ENCODE measurements at places on chromosomes 11 and 22.
A peak's percentile ranks its signal among the peaks of the same experiment; 100 is the strongest.

DNA sequence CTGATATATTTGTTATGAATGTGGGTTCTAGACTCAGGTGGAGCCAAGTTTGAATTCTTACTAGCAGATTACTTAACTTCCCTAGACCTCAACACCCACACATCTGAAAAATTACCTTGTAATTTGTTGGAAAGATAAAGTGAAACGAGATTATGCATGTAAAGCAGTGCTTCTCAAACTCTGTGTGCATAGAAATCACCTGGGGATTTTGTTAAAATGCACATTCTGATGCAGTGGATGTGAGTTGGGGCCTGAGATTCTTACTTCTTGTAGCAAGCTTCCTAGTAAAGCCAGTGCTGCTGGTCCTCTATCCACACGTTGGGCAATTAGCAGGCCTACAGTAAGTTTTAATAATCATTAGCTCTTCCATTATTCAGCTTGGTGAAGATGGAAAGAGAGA lies 15.1 kb upstream of the CEP295 start:
- DNase-seq, result no peak

- DNase-seq, result no peak
These were observed 702.6 kb downstream of the KCNA4 start for GRCh38 chr11:29314211-29314610.

GRCh38 chr11:17209939-17210245 lies 2.1 kb upstream of the PIK3C2A start:
- no peak for DNase-seq

DNA sequence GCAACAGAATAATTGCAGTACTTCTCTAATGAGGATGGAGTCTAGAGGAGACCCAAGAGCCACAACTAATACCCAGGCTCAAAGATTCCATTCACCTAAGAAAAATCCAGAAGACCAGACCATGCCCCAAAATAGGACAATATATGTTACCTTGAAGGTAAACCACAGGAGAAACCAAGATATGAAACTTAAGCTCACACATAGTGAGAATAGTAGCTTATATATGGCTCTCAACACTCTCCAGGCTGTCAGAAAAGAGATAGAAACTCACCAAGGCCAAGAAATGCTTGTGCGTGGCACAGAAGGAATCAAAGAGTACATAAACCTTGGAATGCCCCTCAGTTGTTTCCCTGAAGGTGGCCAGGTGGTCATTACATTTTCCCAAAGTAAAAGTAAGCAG lies 9.1 kb downstream of the FAM111A start:
- no peak for DNase-seq

DNA sequence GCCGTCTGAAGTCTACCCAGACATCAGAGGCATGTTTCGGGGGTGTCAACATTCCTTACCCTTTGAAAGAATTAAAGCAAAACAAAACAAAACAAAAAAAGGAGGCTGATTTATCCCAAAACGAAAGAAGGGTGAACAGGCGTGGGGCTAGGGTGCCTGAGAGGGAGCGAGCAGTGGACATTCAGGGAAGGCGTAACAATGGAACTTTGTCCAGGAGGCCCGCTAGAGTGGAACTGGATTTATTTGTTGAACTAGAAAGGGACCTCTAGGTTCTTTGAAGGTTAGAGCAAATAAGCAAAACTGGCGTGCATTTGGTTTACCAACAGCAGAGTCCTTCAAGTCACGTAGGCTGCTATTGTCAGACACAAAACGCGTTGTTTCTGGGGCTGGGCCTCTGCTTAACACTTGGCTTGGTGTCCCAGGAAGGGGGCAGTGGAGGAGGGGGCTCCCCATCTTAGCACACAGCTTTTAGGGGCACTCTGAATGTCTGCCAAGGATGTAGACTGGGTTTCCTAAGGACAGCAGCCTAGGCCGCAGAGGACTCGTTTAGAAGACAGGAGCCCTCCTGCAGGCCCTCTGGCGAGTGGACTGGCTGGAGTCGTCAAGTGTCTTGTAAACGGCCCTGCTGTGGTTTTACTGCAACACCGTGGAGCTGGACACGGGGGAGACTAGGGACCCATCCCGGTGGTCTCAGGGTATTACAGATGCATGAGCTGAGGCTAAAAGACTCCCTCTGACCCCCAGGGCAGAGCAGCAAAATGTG lies 203.7 kb upstream of the SORL1-AS1 start:
- no peak for DNase-seq

GRCh38 chr11:118144301-118145268 lies 8.0 kb downstream of the SCN4B start:
- no peak for DNase-seq

DNA sequence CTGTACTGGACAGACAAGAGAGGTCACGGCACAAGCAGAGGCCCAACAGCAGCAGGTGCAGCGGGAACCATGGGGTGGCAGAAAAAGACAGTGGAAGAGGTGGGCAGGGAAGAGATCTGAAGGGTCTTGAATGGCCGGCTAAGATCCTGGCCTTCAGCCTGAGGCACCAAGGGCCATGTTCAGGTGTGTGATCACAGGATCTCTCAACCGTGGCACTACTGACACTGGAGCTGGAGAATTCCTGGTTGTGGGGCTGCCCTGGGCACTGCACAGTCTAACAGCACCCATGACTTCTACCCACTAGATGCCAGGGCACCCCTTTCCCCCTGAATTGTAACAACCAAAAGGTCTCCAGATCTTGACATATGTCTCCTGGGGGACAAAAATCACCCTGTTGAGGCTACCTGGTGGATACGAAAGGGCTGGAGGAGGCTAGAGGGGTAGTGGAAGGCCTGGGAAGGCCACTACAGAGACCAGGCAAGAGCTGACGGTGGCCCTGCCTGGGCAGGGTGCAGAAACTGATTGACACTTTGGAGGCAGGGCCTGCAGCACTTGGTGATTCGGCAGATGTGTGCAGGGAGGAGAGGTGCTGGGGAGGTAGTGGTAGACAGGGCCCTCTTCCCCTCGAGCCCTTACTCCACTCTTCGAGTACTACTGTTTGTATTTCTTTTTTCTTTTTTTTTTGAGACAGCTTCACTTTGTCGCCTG lies 8.3 kb downstream of the CSNK1E start:
- DNase-seq, result no peak

DNA sequence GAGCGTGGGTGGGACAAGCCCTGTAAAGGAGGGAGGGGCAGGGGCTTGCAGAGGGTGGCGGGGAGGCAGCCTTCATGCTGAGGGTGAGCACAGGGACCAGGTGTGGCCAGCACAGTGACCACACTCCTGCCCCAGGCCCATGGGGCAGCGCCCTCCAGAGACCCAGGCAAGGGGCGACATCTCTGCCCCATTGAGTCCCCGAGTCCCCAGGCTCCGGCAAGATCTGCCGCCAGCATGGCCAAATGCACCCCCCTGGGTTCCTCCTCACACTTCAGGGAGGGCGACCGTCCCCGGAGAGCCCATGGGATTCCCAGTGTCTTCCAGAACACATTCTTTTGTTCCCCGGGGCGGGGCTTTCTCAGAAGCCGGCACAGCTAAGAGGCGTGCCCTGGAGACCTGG lies 362.5 kb downstream of the TBC1D22A start:
- no peak for DNase-seq

DNA sequence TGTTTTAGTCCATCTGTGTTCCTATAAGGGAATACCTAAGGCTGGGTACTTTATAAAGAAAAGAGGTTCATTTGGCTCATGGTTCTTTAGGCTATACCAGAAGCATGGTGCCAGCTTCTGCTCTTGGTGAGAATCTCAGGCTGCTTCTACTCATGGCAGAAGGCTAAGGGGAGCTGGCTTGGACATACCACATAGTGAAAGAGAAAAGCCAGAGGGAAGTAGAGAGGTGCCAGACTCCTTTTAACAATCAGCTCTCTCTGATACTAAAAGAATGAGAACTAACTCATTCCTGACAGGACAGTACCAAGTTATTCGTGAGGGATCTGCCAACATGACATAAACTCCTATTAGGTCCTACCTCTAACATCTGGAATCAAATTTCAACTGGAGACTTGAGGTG lies 1250.2 kb upstream of the CNTN5 start:
- DNase-seq, result no peak

DNA sequence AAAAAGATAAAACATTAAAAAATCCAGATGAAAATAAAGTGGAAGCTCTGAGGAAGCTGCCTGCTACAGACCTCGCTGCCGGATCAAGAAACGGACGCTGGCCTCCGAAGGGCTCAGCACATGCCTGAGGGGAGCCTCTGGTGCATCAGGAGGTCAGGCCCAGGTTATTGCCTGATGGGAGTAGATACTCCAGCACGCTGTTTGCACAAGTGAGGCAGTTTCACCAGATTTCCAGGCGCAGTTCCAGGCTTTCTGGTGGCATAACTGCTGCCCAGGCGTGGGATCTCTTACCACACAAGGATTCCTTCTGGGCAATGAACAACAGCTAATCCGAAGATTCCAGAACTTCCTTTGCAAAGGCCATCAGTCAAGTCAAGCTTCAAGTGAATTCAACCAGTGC lies 154.2 kb downstream of the MPPED1 start:
- no peak for DNase-seq

GRCh38 chr11:22339611-22340010 lies 1.4 kb downstream of the SLC17A6 start:
- DNase-seq, result no peak

DNA sequence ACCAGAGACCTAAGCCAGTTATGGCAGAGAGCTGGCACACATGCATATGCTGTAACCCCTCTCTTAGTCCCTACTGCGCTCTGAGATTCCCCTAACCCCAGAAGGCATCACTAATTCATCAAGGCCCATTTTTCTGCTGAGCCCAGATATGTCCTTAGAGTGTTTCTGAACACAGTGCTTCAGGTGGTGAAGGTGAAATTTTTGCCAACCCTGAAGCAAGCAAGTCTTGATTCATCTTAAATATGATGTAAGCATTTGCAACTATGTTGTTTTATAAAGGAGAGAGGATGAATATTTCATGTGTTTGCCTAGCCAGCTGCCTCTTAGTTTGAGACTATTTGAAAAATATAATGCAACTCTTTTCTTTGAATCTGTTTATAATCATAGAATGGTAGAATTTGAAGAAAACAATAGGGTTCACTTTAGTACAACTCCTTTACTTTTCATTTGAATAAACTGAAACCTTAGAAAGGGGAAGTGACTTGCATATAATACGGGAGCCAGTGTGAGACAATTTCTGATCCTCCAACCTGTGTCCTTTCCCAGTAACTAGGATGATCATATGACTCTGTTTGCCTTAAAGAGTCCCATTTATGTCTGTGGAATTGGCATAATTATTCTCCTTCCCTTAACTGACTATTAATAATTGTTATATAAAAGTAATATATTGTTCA lies 194.3 kb upstream of the MTNR1B start:
- no peak for DNase-seq

- DNase-seq, result no peak
These were observed 32.1 kb downstream of the YAP1 start for GRCh38 chr11:102142333-102142732.

- no peak for DNase-seq
These were observed 113.4 kb downstream of the CTNND1 start for GRCh38 chr11:57874981-57875380.

GRCh38 chr22:39182478-39183030 lies 30.1 kb upstream of the CBX7 start:
- DNase-seq, result no peak

- no peak for DNase-seq
These were observed 32.3 kb downstream of the MIAT start for GRCh38 chr22:26689513-26690301.

DNA sequence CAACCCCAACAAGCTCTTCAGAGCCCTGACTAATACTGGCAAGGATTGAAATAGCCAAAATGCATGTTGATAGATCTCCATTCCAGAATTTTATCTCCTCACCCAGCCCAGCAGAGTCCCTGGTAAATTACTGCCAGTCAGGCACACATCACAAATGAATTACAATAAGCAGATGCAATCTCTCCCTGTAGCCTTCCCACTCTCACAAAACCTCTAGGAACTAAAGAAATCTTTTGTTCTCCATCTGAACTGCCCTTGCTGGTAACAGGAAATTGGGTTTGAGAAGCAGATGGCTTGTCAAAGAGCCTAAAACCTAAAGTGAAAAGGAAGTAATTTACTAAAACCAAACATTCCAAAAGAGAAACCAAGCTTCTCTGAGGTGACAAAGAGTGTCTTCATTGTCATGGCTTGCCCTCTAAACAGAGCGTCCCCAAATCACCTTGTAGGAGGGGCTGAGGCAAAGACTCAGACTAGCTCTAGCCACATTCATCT lies 59.5 kb downstream of the FAM168A start:
- DNase-seq, result peak; percentile 26

GRCh38 chr11:134047586-134047999 lies 21.3 kb upstream of the JAM3 start:
- no peak for DNase-seq

DNA sequence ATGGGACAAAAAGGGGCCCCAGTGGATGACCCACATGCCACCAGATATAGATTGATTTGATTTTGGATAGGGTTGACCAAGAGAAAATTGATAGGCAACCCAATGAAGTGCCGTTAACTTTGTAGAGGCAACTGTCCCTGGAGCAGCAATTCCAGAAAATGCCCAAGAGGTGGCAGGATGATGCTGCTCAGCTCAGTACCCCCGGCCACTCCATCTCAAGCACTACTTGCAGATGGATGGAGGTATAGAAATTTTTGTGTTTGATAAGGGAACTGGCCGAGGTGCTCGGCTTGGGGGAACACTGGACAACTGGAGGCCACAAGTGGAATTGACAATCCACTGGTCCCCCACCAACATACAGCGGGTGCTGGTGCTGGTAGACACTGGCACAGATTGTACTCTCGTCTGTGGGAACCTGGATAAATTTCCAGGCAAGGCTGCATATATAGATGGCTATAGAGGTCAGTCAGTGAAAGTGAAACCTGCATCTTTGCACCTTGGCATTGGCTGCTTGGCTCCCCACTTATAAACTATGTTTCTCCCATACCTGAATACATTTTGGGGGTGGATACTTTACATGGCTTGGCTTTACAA lies 86.3 kb downstream of the CCDC83 start:
- peak; percentile 32 for DNase-seq

DNA sequence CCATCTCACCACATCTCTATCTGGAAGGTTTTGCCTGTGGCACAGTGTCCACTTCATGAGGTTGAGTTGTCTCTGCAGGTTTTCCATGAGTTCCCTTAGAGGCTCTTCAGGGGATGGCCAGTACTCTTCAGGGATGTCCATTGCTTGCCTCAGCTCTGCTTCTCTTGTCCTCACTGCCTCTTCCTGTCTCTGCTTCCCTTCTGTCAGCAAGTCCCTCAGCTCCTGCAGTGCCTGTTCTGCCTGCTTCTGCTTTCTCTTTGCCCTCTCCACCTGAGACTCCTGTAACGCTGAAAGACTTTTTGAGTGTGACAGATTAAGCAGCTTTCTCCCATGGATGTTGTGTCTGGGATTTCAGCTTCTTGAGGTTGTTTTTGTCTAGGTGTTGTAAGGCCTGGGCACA lies 38.2 kb upstream of the MRPL17 start:
- no peak for DNase-seq

GRCh38 chr11:61104963-61105362 lies 2.7 kb downstream of the CD5 start:
- DNase-seq, result no peak
